A673 (cell line): ENCODE measurements at places on chromosomes 11 and 22.
A peak's percentile ranks its signal among the peaks of the same experiment; 100 is the strongest.

DNA sequence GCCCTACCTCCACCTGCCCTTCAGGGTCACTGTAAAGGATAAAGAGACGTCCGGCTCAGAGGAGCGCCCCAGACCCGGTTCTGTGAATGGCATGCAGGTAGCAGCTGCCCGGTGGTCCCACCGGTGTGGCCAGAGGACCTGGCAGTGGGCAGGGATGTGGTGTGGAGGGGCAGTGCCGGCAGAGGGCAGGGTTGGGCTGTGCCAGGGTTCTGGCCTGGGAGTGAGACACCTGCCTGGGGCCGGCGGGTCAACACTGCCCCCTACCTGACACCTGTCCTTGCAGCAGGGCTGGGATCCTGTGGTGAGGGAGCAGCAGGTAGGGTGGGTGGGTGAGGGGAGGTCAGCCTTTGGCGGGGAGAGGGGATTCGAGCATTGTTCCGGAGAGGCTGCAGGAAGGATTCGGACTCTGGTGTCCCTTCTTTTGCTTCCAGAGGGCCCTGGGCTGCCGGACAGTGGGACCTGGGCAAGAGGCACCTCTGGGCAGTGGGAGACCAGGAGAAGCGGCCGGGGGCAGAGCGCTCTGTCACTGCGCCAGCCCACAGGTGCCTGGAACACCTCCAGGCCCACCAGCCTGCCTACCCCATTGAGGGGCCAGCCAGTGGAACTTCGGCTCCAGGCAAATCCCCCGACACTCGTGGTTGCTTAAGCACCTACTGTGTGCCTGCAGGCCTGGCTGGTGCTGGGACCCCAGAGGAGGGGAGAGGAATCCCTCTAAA, 1.6 kb upstream of the PHLDA2 start:
- DNase-seq: no peak

DNA sequence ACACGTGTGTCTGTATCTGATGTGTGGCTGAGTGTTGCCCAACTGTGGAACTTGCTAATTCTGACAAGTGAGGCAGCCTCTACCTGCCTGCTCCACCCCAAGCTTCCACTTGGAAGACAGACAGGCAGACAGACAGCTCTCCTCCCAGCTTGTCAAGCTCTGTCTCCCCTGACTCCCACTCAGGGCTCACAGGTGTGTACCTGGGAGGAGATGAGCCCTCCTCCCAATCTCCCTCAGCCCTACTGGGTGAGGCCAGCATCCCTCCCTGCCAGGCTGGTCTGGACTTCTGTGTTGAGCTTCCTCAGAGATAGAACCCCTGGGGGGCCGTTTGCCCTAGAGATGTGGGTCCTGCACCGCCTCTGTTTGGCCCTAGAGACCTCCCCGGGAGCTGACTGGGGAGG, 1.0 kb upstream of the CHRM1 start:
- no peak for DNase-seq

- no peak for DNase-seq
Measured at GRCh38 chr22:49999063-49999945, 13.3 kb downstream of the IL17REL start.

GRCh38 chr22:35563211-35563610, 22.6 kb downstream of the RASD2 start:
- DNase-seq: no peak

GRCh38 chr11:67024966-67025365, 2.0 kb downstream of the SYT12 start:
- no peak for DNase-seq

DNA sequence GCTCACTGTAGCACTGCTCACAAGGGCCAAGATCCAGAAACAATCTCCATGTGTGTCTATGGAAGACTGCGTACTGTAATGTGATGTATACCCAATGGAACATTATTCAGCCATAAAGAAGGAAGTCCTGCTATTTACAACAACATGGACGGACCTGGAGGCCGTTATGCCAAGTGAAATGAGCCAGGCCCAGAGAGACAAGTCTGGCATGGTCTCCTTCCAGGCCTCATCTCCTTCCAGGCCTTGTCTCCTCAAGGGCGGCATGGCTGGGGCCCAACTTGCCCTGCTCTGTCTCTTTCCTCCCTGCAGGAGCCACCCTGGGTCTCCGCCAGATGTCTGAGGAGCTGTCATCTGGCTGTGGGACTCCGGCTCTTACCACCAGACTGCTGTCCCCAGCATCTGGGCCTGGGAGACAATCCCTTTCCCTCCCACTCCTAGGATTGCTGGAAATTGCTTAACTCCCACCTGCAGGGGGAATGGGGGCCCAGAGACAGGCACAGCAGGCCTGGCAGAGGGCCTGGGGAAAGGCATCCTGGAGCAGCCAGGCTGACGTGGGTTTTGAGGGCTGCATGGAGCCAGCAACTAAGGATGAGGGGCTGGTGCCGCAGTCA, 1326.6 kb downstream of the TBC1D22A start:
- peak; percentile 14 for DNase-seq

GRCh38 chr22:41478473-41478872, 9.6 kb downstream of the ACO2 start:
- DNase-seq: no peak

DNA sequence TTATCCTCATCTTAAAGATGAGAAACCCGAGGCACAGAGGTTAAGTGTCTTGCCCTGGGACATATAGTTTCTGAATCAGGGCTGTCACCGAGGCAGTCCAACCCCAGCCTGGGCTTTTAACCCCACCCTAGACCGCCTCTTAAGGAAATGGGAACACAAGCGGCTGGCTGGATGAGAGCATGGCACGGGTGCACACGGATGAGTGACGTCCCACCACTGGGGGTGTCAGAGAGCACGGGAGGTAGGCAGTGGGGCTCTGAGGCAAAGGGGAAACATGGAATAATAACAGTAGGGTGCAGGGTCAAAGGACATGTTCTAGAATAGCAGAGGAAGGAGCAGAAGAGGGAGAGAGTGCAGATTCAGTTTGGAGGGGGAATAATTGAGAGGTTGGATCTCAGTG, 22.3 kb downstream of the PPFIBP2 start:
- no peak for DNase-seq

DNA sequence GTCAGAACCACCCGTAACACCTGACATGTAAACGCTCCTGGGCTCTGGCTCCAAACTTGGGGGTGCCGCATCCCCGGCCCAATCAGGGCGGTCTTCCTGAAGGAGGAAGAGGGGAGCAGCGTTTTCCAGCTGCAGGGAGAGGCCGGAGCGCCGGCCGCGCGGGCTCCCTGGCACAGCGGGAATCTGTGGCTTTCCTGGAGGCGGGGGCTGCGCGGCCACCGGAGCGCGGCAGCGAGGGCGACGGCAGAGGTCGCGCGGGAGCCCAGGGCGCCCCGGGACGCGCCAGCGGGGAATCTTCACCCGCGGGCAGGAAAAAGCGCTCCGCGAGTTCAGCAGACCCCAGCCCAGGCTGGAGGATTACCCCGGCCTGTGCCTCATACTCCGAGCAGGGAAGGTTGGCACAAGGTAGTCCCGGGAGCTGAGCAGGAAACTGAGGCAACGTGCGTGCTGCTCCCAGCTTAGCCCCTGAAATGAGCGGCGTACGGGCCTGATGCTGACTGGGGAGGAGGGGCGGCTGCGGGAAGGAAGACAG, 600 bp upstream of the ESAM start:
- no peak for DNase-seq
